ENCODE measurements at places on chromosomes 2 and 18. TPM values are rescaled to one million over a fixed set of nuclear protein-coding genes. Genes with fewer than 3 reads are reported as not detected.

SLC8A1 gene
- total RNA-seq: 13.1 TPM

SIX3 gene
- not detected for total RNA-seq

IL1RL2 gene
- 1.5 TPM for total RNA-seq

SERPINB13 gene
- not detected for total RNA-seq

PRSS56 gene
- not detected for total RNA-seq

IL1RL1 gene
- total RNA-seq: 0.14 TPM

L3MBTL4 gene
- total RNA-seq: 0.28 TPM

TGFBRAP1 gene
- total RNA-seq: 11.5 TPM

TXNDC2 gene
- under 0.01 TPM for total RNA-seq

UBR3 gene
- total RNA-seq: 32.9 TPM

MEP1B gene
- total RNA-seq: not detected

SAG gene
- total RNA-seq: not detected

CLEC4F gene
- not detected for total RNA-seq

FOXD4L1 gene
- total RNA-seq: 0.09 TPM

ANKRD53 gene
- 0.37 TPM for total RNA-seq

CDK15 gene
- total RNA-seq: 6.6 TPM

IL18R1 gene
- total RNA-seq: 1.5 TPM

REG3A gene
- total RNA-seq: not detected
